Stimulated activated CD8-positive, alpha-beta memory T cell treated with anti-CD3 and anti-CD28 coated beads, Interleukin-2, amount 100 ng/mL, for 1 hour (primary cell): ENCODE measurements at places on chromosomes 5 and 9.
A peak's percentile ranks its signal among the peaks of the same experiment; 100 is the strongest.

DNA sequence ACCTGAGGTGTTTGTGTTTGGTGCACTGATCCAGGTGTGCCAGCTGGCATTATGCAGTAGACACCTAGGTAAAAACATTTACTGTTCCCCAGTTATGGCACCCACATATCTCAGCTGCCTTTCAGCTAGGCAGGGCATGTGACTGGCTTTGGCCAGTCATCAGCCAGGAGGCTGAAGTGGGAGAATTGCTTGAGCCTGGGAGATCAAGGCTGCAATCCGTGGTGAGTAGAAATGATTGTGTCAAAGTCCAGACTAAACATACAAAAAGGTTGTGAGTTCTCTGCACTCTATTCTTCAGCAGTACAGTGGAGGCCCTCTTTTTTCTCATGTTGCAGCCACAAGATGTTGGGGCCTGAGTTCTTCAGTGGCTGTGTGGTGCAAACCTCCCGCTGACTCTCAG is 3.2 kb upstream of the FBLL1 start:
- no peak for DNase-seq

DNA sequence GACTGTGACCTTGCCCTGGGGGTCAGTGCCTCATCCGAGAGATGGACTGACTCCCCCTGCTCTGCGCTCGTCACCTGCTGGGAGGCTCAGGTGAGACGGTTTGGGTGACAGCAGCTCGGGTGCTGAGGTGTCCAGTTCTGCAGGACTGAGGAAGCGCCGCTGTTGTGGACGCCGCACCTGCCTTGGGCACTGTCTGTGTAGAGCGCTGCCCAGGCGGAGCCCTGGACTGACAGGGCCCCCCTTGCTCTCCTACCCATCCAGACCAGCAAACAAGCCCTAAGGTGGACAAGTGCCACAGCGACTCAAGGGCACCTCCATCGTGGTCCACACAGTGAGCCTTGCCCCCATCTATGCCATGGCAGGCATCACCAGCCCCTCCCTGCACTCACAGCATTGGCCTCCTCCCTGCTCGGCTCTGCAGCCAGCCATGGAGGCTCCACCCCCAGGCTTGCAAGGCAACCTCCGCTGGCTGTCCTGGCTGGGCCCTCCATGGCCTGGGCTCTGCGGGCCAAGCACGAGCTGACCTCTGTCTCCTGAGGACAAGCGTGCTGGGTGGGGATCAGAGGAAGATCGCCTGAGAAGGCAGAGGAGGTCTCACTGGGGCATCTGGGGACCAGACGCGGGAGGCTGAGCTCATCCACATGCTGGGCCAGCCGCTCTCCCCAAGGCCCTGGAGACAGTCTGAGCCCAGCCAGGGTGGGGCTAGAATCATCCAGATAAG is 87.1 kb upstream of the COL5A1 start:
- no peak for DNase-seq

DNA sequence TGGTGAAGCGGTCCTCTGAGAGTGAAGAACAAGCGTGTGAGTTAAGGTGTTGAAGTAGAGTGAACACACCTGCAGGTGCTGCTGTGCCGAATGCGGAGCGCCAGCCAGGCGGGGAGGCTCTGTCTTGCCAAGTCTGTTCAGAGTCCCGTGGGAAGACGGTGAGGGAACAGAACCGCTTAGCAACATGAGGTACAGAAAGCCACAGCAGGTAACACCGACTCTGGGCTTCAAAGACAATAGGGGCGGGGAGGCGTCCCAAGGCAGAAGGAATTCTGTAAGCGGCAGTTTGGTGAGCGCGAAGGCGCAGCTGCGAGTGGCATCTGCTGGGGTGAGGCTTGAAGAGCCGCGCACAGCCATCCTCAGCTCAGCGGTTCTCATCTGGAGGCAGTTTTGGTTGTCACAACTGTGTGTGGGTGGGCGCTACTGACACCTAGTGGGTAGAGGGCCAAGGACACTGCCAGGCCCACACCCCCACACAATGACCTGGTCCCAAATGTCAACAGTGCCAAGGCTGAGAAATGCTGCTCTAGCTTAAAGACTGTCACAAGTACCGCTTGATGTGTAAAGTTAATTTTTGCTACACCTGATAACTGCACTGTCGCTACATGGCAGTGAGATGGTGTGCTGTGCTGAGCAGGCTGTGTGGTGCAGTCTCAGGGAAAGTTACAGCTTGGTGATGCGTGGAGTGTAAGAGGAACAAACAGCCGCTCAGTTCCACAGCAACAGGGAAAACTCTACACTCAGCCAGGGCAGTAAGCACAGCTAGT is 67.4 kb upstream of the TBC1D9B start:
- DNase-seq = no peak

GRCh38 chr5:61256474-61256873 is 75.6 kb upstream of the ZSWIM6 start:
- no peak for DNase-seq

- no peak for DNase-seq
These were observed 864.0 kb upstream of the ACO1 start for GRCh38 chr9:31520301-31521085.

GRCh38 chr9:106982636-106983035 is 119.7 kb downstream of the ZNF462 start:
- no peak for DNase-seq

- peak; percentile 54 for DNase-seq
These were observed 1.6 kb upstream of the ANXA2R start for GRCh38 chr5:43041669-43042175.

DNA sequence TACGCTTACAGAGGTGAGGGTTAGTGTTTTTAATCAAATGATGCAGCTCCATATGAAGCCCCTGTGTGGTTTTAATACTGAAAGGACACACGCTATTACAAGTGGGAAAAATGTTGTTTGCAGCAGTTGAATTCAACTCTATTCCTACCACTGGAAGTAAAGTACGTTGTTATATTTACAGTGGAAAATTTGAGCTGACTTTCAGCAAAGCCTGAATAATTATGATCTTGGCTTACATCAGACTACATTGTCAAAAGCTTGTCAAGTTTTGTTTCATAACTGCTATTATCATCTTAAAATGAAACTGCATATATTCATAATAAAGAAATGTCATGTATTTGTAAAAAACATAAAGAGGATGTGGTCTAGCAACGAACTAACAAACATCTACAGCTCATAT is 818.5 kb downstream of the SEMA5A start:
- DNase-seq = no peak

DNA sequence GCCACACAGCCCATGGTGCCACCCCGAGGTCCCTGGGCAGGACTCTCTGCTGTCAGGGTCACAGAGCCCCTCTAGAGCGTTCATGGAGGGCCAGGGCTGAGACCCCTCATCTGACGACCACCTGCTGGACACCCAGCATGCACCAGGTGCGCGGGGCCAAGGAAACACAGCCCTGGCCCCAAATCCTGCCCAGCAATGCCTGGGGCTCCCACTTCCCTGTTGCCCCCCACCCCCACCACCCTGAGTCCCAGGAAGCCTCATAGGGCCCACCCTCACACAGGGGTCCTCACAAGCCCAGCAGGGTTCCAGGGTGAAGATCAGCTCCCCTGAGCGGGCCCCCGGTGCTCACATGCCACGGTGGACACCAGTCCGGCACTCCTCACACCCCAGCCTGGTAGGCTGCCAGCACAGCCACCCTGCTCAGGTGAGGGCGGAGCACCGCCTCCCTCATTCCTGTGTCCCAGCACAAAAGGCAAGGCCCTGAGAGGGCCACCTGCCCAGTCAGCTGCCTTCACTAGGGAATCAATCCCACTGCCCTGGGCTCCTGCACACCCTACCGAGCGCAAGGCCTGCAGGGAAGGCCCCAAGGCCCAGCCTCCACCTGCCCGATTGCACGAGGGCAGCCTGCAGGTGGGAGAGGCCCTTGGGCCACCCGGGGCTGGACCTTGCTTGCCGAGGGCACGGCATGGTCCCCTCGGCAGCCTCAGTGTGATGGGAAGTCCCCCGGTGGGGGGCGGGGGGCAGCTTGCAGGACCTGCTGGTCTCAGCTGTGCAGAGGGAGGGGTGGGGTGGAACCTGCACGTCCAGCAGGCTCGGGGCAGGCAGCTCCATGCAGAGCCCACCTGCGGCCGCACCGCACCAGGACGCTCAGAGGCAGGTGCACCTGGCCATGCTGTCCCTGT is 56.4 kb upstream of the UBAC1 start:
- DNase-seq = no peak

DNA sequence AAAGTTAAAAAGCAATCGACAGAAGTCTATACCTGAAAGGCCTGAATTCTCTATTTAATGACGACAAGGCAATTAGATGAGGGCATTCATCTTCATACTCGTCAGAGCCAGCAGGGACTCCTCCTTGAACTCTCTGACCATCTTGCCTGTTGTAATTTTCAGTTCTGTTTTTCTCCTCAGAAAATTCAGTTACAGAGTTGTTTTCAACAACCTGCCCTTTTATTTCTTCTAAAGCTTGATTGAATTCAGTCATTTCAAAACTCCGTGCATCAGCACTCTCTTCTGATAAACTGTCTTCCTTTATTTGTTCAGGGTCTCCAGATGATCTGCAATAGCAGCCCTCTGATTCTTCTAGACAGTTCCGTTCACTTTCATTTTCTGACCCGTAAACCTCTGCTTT is 15.6 kb downstream of the RIOK2 start:
- DNase-seq = no peak

- DNase-seq = no peak
These were observed 264.6 kb downstream of the SEC61B start for GRCh38 chr9:99486684-99487083.

DNA sequence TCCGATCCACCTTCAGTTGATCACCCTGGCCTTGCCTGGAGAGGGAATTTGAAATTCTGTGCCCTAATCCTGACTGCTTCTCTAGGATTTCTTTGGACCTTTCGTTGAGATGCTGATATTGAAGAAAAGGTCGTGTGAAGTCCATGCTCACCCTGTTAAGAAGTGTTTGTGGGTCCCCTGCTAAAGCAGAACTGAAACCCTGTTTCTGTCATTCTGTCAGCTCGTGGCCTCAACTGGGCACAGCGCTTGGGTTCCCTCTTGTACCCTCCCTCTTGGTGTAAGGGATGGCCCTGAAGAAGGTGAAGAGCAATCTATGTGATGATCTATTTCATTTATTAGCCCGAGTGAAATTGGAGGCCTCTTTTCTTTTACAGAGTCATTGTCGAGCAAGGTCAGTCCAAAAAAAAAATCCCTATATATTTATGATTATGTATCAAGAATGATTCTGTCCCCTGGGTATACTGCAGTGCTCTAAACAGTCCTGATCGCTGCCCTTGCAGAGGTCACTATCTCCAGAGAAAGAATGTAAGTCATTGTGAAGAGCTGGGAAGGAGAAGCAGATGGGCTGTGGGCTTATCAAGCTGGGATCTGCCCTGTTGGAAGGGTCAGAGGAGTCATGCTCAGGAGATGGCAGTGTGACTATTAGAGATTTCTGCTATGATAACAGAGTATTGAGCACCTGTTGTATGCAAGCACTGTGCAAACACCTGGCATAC is 56.1 kb downstream of the WWC1 start:
- DNase-seq = no peak

DNA sequence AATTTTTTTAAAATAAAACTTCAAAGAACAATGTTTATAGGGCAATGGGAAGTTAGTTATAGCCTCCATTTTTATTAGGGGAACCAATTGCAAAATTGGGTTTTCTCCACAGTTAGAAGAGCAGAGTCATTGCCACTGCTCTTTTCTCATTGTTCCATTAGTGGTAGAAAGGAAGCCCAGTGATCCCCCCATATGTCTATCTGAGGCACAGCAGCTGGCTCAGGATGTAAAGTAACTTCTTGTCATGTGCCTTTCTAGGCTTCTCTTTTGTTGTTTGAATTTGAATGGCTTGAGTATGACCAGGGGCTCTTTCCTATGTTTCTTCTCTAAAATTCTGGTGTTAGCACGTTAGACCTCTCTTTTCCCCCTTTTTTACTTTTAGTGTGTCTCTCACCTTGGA is 61.2 kb downstream of the UBAP1 start:
- no peak for DNase-seq

DNA sequence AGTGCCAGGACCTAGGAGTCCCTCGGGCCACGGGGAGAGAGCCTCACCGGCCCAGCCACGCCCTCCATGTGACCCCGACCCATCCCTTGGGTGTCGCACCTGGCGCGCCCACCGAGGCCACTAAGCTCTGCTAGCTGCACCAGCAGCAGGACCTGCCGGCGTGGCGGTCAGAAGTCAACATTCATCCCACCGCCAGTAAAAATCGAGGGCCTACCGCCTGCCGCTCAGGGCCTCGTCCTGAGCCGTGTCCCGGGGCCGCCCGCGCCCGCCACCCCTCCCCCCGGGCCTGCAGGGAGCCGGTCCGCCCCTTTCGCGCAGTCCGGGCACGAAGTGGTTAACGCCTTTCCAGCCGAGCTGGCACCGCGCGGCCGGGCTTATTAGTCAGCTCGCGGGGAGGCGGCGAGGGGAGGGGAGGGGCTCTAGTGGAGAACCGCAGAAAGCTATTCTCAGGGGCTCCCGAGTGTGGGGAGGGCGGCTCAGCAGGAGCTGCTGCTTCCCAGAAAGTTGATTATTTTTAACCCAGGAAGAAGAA is 124.4 kb downstream of the C9orf50 start:
- DNase-seq = peak; percentile 68

DNA sequence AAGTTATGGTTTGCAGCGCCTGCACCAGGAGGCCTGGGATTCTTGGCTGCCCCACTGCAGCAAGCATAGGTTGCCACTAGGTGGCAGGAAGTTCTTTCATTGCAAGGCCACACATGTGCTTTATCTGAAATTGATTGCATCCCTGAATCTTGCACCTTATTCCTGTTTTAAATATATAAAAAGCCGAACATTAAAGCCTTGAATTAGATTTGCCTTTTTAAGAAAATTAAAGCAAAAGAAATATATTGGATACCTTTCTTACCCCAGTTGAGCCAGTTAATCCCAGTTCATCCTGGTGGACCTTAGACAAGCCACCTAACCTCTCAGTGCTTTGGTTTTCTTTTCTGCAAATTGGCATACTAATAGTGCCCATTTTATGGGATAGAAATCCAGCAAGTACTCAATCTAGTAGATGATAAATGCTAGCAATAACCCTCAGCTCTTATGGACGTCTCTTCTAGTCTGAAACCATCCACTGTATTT is 6.3 kb upstream of the TRMT10B start:
- no peak for DNase-seq

DNA sequence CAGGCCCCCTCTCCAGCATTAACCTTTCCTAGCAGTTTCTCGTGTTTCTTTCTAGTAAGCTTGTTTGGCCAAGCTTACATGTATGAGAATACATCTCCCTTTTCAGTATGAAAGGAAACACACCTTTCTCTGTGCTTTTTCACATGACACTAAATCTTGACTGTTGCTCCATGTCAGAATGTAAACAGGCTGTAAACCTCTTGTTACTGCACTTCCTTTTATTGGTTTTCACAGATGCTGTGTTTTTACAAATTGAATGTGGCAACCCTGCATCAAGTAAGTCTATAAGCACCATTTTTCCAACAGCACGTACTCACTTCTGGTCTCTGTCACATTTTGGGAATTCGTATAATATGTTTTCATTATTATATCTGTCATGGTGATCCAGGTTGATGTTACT is 2.2 kb upstream of the CANX start:
- DNase-seq = no peak

GRCh38 chr5:102857076-102857818 is 102.1 kb downstream of the PAM start:
- no peak for DNase-seq
